Activated CD4-positive, alpha-beta T cell treated with anti-CD3 and anti-CD28 coated beads, Interleukin-2, Interleukin-6, amounts not matched to agents 100 ng/mL and 50 ng/mL, durations not matched to agents 16 hours and 8 hours (primary cell): ENCODE measurements at places on chromosomes 1 and 21.
A peak's percentile ranks its signal among the peaks of the same experiment; 100 is the strongest.

- DNase-seq, result no peak
These were observed 17.0 kb upstream of the IFI44L start for GRCh38 chr1:78603206-78603605.

DNA sequence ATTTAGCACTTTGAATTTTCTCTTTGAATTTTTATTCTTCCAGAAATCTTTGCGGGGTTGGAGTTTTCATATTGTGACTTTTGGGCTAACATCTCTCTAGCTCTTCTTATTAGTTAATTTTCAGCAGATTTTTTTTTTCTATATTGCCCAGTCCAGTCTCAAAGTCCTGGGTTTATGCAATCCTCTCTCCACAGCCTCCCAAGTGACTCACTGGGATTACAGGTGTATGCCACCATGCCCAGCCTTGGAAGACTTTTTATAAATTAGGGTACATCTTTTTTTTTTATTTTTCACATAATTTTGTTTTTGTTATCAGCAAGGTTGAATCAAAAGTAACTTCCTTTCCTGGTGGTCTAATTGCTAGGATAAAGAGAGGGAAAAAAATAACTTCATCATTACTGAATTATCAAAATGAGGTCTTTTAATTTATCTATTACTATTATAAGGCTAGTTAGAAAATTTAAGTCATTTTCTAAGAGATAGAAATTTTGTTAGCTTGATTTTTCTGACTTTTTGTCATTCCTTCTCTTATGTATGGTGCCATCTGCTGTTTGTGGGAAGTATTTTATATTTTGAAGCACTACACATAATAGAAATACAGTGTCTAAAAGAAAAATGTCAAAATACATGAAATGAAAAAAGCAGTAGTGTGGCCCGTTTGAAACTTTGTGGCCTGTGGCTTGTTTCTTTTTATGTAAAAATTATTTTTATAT, 273.4 kb upstream of the CACYBP start:
- peak; percentile 8 for DNase-seq

GRCh38 chr1:73604739-73605138, 593.2 kb downstream of the LRRIQ3 start:
- DNase-seq, result no peak

- DNase-seq, result no peak
These were observed 620.2 kb downstream of the PTPRU start for GRCh38 chr1:29856340-29857114.

- DNase-seq, result no peak
These were observed 80.6 kb downstream of the KCTD3 start for GRCh38 chr1:215647738-215648137.

DNA sequence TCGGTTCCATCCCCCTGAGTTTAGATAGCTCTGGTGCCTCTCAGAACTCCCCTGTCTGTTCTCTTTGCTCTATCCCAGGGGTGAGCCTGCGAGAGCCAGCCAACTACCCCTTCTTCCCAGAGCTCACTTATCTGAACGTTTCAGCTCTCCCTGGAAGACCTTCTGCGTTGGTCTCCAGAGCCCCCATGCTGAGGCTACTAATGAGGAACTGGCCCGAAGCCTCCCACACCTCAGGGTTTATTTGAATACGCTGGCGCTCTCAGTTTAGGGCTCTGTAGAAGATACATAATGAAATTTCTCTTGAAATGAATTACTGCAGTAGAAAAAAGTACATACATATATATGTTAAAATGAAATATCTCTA, 43.5 kb downstream of the TCEANC2 start:
- no peak for DNase-seq

- no peak for DNase-seq
These were observed 148.4 kb downstream of the CD247 start for GRCh38 chr1:167369933-167370332.

GRCh38 chr1:177126267-177126666, 38.2 kb downstream of the ASTN1 start:
- no peak for DNase-seq

GRCh38 chr1:6103854-6104530, 58.3 kb downstream of the KCNAB2 start:
- no peak for DNase-seq

DNA sequence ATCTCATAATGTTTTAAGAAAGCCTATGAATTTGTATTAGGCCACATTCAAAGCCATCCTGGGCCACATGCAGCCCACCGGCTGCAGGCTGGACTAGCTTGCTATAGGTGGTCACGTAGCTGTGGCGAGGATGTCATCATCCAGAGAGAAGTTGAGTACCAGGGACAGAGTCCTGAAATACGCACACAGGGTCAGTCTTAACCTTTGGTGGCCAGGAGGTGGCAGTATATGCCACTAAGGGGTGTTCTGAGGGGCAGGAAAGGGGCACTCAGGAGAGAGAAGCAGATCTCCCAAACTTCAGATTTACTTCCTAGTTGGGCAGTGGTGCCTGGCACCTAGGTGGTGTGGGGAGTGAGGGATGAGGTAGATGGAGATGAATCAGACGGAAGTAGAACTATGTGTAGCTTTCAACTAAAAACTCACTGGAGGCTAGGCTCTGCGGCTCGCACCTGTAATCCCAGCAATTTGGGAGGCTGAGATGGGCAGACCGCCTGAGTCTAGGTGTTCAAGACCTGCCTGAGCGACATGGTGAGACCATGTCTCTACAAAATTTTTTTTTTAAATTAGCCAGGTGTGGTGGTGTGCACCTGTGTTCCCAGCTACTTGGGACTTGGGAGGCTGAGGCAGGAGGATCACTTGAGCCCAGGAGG, 16.3 kb upstream of the CDK18 start:
- DNase-seq, result peak; percentile 69

- DNase-seq, result no peak
These were observed 77.4 kb downstream of the FOXD2 start for GRCh38 chr1:47515164-47515789.

DNA sequence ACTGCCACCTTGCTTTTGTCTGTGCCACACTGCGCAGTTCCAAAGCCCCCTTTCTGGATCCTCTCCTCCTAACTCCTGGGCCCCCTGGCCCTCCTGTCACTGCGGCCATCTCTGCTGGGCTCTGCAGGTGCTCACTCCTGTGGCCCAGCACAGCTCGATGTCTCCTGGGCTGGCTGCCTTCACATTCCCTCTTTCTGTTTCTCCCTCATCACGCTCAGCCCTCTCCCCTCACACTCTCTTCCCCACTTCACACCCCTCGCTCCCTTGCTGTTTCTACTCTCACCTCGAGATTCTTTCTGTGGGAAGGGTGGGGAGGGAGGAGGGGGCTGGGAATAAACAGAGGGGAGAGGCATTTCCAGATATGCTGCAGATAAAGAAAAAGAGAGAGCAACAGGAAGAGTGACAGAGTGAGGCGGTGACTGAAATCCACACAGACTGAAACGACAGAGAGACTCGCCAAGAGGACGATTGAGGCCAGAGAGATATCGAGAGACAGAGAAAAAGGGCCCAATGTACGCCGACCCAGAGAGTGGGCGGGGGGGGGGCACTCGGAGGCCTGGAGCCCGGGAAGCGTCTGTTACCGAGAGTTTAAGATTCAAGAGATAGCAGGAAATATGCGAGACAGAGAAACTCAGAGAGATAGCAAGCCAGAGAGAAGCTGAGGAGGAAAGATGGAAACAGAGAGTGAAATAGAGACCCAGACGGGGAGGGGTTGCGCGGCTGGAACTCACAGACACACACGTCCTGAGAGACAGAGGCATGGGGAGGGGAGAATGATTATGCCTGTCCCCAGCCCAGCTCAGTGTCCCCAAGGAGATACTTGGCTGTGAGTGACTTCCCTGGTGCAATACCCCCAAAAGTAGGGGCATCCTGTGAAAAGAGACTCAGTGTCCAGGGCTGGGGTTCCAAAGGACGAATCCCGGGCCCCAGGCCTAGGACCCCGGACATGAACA, 666 bp downstream of the CSF3R start:
- DNase-seq, result no peak

DNA sequence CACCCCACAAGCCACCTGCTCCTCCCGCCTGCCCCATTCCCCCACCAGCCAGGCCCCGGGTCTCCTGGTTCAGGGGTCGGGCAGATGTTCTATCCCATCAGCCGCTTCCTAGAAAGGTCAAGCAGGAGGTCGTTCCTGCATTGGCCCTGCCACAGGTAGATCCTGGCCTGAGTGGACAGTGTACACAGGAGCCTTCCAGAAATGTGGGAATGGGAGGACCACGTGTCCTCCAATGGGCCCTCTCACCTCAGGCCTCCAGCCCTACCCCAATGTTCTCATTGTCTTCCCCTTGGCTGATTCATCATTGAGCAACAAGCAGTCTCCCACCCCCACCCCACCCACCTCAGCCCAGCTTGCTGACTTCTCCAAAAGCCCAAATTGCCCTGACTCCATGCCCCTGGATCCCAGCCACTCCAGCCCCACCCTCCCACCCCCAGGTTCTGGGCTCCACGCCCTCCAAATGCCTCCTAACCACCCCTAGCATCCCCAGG, 2.1 kb downstream of the S100A16 start:
- DNase-seq, result no peak

- no peak for DNase-seq
These were observed 929 bp upstream of the FOXJ3 start for GRCh38 chr1:42335809-42336518.

DNA sequence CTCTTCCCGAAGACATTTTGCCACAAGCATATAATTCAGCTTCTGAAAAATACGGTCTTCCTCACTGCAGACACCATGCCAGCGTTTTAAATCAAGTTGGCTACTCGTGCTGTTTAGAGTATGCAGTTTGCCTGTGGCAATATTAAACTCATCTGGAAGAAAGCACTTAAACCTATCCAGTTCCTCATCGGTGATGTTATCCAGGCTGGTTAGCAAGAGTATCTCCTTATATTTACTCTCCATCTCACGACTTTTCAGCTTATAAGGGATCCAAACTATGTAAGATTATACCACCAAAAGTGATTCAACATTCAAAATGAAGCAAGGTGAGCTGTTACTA, 9.7 kb upstream of the IFI16 start:
- no peak for DNase-seq

GRCh38 chr1:214895011-214895600, 187.4 kb upstream of the KCNK2 start:
- DNase-seq, result no peak

DNA sequence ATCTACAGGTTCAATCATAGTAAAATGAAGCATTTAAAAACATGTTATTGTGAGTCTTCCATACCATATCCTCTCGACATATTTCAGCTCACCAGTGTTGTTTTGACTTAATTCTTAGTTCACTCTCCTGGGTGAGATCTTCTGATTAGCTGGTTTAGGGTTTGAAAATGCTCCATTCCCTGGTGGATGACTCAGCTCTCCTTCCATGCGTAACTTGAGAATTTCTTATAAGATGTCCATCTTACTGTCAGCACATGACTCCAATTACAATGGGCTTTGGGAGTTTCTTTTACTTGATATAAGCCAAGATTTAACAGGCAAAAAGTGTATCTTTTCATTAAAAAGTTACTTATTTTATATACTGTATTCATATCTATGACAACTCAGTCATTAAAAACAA, 476.5 kb downstream of the BRINP3 start:
- no peak for DNase-seq

DNA sequence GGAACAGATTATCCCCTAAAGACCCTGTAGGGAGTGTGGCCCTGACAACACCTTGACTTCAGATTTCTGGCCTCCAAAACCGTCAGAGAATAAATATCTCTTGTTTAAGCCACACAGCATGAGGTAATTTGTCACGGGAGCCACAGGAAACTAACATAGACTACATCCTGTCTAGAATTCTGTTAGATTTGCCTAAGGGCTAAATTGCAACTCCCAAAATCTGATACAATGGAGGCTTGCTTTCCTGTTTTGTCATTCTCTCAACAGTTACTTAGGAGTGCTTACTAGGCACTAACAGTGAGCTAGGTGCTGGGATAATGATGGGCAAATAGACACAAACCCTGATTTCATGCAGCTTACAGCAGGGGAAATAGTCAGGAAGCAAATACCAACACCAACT, 141.6 kb downstream of the MIS18A start:
- DNase-seq, result no peak

DNA sequence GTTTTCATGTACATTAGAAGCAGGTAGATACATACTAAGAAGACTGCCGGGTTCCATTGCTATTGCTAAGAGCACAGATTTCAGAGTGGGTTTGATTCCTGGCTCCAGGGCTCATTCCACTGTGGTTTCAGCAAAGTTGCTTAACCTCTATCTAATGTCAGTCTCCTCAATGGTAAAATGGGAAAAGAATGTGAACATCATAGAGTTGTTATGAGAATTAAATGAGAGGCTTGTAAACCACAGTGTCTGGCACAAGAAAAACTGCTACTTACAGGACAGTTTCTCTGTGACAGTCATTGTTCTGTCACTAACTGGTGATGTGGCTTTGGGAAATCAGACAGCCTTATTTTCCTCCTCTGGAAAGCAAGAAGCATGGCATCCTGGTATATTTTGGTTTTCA, 10.7 kb upstream of the PLXNA2 start:
- no peak for DNase-seq

DNA sequence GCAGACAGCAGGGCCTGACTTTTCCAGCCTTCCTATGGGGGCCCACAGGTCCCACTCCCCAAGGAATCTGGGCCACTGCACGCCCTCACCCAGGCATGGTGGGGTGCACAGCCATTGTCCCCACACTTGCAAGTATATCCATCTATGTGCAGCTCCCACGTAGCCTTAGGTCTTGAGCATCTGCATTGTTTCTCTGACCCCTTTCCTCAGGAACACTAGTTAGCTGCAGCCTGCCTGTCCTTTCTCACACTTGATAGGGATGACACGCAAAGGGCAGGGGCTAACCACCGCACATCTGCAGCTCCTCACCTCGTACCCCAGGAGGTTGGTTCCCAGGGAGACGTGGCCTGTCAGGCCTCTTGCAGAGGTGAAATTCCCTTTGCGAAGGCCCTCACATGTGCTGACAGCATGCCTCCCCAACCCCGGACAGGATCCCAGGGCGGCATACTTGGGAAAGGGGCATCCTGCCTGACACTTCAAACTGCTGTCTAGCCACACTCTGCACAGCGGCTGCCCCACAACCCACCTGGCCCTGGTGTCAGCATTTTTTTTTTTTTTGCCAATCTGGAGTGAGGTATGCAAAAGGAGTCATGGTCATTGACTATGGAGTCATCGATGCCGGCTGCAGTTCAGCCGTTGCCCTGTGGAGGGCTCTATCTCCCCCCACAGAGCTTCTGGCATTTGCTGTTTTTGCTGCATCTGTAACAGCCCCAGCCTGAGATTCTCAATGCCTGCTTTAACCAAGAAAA, 5.0 kb downstream of the JMJD4 start:
- peak; percentile 61 for DNase-seq

DNA sequence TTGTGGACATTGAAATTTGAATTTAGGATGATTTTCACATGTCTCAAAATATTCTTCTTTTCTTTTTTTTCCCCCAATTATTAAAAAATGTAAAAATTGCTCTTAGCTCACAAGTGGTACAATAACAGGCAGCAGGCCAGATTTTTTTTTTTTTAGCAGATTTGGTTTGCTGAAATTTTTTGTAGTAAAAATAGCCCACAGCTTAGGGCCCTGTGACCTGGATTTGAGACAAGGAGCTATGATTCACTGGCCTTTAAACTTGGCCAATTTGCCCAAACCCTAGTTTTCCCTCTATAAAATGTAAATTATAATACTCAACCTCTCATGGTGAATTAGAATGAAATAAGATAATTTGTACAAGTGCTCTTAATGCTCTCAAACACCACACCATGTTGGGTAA, 253.8 kb downstream of the DYRK1A start:
- no peak for DNase-seq

- no peak for DNase-seq
These were observed 25.4 kb downstream of the GADD45A start for GRCh38 chr1:67710417-67710816.
